Activated naive CD4-positive, alpha-beta T cell treated with anti-CD3 and anti-CD28 coated beads, Interleukin-2, amount 10 ng/mL, durations not matched to agents 7 days and 5 days (primary cell): ENCODE measurements at places on chromosomes 4 and X.

GRCh38 chr4:101348995-101349800, 1.9 kb upstream of the PPP3CA start:
- peaks cover 27% of the 10 kb centered on the region for H3K4me1 ChIP-seq
- H3K27me3 ChIP-seq, result peaks cover 53% of the 10 kb centered on the region
- no peak for DNase-seq
- peak overlapping the region; percentile 95 for H3K27ac ChIP-seq

GRCh38 chr4:306551-306961, 1.3 kb upstream of the ZNF732 start:
- H3K27me3 ChIP-seq, result peaks cover 26% of the 10 kb centered on the region
- peaks cover 5% of the 10 kb centered on the region for H3K36me3 ChIP-seq
- DNase-seq, result no peak

DNA sequence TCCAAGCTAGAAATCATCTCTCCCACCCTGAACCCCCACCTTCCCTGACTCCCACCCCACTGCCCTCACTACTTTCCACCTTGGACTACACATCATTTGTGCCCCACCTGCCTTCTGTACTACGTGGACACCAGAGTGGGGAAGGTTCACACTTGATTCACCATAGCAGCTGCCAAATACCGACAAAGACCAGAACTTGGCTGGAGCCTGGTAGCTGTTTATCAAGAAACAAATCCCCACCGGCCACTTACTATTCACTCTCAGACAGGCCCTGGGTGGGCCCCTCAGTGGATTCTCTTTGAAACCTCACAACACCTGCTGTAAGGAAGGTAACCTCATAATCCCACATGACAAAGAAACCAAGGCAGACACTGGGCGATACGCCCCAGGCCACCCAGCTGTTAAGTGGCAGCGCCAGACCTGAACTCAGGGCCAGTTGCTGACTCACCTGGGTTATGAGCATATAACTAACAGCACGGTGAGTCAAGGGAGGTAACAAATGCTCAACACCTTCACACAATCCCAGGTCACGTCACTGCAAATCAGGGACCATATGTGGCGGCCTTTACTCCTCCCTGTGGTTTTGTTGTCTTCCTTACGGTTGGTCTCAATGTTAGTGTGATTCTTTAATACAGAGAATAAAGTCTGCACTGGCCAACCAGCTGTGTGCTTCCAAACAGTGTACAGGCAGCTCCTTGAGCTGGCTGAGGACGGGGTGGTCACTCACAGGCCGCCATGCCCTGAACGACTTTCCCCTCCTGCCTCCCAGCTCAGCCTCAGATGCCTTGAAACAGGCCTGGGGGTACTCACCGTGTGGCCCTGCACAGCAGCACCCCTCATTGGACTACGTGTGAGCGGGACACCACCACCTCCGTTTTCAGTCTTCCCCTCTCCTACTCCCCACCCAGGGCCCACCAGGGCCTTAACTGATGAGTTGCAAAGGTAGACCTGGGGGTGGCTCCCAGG, 7.5 kb downstream of the WDR1 start:
- peak; percentile 36 for DNase-seq
- H3K4me1 ChIP-seq, result peaks cover 100% of the 10 kb centered on the region
- peaks cover 88% of the 10 kb centered on the region for H3K36me3 ChIP-seq
- peak overlapping the region; percentile 81 for H3K27ac ChIP-seq
- peak overlapping the region; percentile 5 for H3K4me3 ChIP-seq

DNA sequence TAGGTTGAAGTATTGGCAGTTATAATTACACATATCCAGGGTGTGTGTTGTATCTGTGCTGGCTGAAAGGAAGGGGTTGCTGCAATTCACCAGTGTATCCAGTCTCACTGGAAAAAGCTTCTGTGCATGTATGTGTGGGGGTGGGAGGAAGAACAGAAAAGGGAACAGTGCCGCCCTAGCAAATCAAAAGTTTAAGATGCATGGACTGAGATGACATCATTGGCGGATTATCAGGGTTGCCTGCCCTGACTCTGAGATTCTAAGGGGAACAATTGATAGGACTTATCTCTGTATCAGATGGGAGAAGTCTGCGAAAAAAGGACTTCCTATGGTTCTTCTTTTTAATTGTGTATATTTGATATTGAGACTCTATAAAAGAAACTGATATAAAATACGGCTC, 3.5 kb downstream of the SLC25A43 start:
- H3K27me3 ChIP-seq, result peaks cover 17% of the 10 kb centered on the region
- no peak for DNase-seq
- H3K36me3 ChIP-seq, result no peaks in the 10 kb centered on the region

DNA sequence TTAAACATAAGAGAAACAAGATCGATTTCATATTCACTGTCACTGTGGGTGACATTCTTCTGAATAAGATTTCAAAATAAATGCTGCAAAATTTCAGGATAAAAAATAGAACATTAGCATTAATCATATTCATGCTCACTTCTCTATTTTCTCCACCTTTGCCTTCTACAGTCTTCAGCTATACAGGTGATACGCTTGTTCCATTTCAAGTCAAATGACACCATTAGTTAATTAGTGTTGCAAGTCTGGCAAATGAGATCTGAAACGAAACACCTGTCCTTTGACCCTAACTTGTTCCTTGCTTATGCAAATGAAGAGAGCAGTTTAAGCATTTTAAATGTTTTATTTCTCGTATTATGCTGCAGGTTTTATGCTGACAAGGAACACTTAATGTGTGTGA, 667.5 kb upstream of the MAGEB2 start:
- no peaks in the 10 kb centered on the region for H3K36me3 ChIP-seq
- no peak overlapping the region for H3K27ac ChIP-seq
- H3K4me3 ChIP-seq, result no peak overlapping the region
- DNase-seq, result no peak

- no peaks in the 10 kb centered on the region for H3K36me3 ChIP-seq
- peaks cover 6% of the 10 kb centered on the region for H3K27me3 ChIP-seq
- H3K27ac ChIP-seq, result no peak overlapping the region
- H3K4me3 ChIP-seq, result no peak overlapping the region
These were observed 33.6 kb upstream of the NOCT start for GRCh38 chr4:138981930-138982390.

GRCh38 chr4:140893939-140894338, 137.8 kb upstream of the TBC1D9 start:
- no peak overlapping the region for H3K27ac ChIP-seq
- no peak for DNase-seq
- H3K36me3 ChIP-seq, result no peaks in the 10 kb centered on the region
- H3K27me3 ChIP-seq, result peaks cover 4% of the 10 kb centered on the region
- H3K4me3 ChIP-seq, result no peak overlapping the region
- H3K4me1 ChIP-seq, result no peaks in the 10 kb centered on the region

GRCh38 chr4:165355900-165356300, 22.9 kb upstream of the CPE start:
- DNase-seq, result peak; percentile 28
- no peaks in the 10 kb centered on the region for H3K4me1 ChIP-seq
- no peak overlapping the region for H3K27ac ChIP-seq

- no peak overlapping the region for H3K27ac ChIP-seq
- no peak for DNase-seq
- no peak overlapping the region for H3K4me3 ChIP-seq
These were observed 177.3 kb upstream of the EMCN start for GRCh38 chr4:100695039-100695654.

- H3K27me3 ChIP-seq, result no peaks in the 10 kb centered on the region
- H3K4me3 ChIP-seq, result no peak overlapping the region
- peaks cover 6% of the 10 kb centered on the region for H3K36me3 ChIP-seq
- H3K27ac ChIP-seq, result no peak overlapping the region
- no peaks in the 10 kb centered on the region for H3K4me1 ChIP-seq
These were observed 52.1 kb downstream of the KLHL34 start for GRCh38 chrX:21606002-21606401.

DNA sequence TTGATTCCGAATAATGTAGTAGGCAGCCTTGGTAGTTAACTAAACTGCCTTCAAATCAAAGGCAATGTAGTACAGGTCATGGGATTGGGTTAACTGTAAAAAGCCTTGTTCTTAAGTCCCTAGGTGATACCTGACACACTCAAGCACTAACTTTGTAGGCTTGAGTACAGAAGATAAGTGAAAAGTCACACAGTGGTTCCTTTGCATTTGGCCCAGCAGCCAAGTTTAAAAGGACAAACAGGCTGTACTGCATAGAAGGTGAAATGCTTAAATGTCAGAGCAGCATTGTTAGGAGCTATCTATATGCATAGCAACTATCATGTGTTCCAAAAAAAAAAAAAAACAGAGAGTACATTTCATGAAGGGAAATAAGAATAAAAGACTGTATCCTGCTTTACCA, 178.4 kb downstream of the ATOH1 start:
- DNase-seq, result no peak
- no peaks in the 10 kb centered on the region for H3K4me1 ChIP-seq
- no peaks in the 10 kb centered on the region for H3K27me3 ChIP-seq
- H3K4me3 ChIP-seq, result no peak overlapping the region

- no peaks in the 10 kb centered on the region for H3K36me3 ChIP-seq
- H3K4me3 ChIP-seq, result no peak overlapping the region
- H3K27ac ChIP-seq, result no peak overlapping the region
- H3K4me1 ChIP-seq, result peaks cover 34% of the 10 kb centered on the region
These were observed 60.8 kb downstream of the TBL1X start for GRCh38 chrX:9525511-9526248.

DNA sequence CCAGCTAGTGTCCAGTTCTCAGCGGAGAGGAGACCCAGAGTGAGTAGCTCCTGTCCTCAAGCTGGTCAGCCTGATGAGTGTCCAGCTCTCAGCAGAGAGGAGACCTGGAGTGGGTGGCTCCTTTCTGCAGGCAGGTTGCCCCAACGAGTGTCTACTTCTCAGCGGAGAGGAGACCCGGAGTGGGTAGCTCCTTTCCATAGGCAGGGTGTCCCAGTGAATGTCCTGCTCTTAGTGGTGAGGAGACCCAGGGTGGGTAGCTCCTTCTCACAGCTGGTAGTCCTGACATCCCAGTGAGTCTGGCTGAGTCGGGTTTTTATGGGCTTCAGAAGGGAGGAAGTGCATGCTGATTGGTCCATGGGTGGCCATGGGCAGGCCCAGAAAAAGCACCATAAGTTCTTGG, 55.7 kb upstream of the NUDT6 start:
- no peaks in the 10 kb centered on the region for H3K4me1 ChIP-seq
- no peak for DNase-seq
- H3K27me3 ChIP-seq, result no peaks in the 10 kb centered on the region
- H3K27ac ChIP-seq, result no peak overlapping the region

GRCh38 chr4:26839534-26839951, 21.1 kb upstream of the STIM2 start:
- no peak for DNase-seq
- H3K27ac ChIP-seq, result no peak overlapping the region
- H3K27me3 ChIP-seq, result peaks cover 3% of the 10 kb centered on the region
- no peak overlapping the region for H3K4me3 ChIP-seq
- H3K36me3 ChIP-seq, result no peaks in the 10 kb centered on the region
- peaks cover 6% of the 10 kb centered on the region for H3K4me1 ChIP-seq

- no peak overlapping the region for H3K4me3 ChIP-seq
- peaks cover 9% of the 10 kb centered on the region for H3K4me1 ChIP-seq
- peaks cover 8% of the 10 kb centered on the region for H3K27me3 ChIP-seq
- no peak overlapping the region for H3K27ac ChIP-seq
- no peak for DNase-seq
These were observed 9.3 kb downstream of the CCDC160 start for GRCh38 chrX:134246282-134246681.

DNA sequence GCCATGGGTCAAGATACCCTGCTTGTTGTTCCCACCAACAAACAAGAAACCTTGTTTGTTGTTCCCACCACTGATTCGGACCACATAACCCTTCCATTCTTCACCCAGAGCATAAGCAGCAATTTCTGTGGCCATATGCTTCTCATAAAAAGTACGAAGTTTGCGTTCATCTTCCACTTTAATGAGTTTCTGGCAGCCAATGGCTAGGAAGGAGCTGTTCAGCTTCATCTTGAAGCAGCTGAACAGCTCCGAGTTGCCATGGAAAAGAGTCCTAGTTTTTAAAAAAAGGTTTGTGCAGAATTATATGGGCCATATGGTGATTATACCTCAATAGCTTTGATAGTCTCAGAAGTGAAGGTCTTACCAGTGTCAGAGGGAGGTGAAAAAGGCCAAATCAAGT, 65.3 kb downstream of the ENOPH1 start:
- H3K27me3 ChIP-seq, result no peaks in the 10 kb centered on the region
- no peaks in the 10 kb centered on the region for H3K4me1 ChIP-seq
- no peaks in the 10 kb centered on the region for H3K36me3 ChIP-seq

DNA sequence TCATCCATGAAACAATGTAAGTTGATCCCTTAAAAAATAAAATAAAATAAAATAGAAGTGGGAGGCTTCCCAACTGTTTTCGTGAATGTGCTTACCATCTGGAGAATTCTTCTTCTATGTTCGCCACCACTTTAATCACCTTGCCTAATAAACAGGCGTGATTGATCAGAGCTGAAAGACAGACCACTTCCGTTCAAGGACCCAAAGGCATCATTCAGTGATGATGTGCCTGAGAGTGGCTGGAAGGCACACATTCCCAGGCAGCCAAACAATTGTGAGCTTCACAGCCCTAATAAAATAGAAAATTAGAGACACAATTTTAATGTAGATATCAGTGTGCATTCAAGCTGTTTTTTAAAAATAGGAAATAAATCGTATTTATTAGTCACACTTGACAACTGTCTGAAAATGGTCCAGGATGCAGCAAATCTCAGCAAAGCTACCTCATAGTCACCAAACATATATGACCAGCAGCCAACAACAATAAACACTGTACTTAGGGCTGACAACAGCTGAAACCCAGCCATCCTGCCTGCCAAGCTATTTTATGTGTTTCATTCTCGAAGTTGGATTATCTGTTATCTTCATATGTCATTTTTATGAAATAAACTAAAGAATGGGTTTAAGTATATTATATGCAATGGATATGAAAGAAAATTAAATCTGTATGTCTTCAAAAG, 163.2 kb upstream of the FAM9B start:
- H3K36me3 ChIP-seq, result no peaks in the 10 kb centered on the region
- peaks cover 3% of the 10 kb centered on the region for H3K27me3 ChIP-seq
- H3K4me3 ChIP-seq, result no peak overlapping the region
- H3K27ac ChIP-seq, result no peak overlapping the region
- no peaks in the 10 kb centered on the region for H3K4me1 ChIP-seq

DNA sequence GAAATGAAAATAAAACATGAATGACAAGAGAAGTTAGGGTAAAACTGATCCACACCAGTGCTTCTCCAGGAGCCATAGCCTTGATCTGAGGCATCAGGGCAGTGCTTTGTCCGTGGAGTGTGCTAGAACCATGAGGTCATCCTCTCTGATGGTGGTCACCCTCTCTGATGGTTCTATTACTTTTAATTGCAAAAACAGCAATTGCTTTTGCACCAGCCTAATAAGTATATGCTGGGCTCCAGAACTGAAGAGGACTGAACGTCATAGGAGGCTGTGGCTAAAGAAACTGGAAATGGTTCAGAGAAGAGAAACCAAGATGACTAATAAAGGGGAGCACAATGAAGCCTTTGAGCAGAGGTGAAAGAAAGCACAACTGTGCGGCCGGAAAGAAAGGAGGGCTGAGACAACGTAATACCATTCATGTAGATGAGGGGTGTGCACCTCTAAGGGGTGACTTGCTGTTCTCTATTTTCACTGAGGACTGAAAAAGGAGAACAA, 17.0 kb upstream of the TMEM154 start:
- H3K27ac ChIP-seq, result peak overlapping the region; percentile 58
- peak; percentile 54 for DNase-seq
- no peaks in the 10 kb centered on the region for H3K36me3 ChIP-seq
- no peak overlapping the region for H3K4me3 ChIP-seq
- H3K4me1 ChIP-seq, result peaks cover 15% of the 10 kb centered on the region
- H3K27me3 ChIP-seq, result peaks cover 6% of the 10 kb centered on the region
